ENCODE measurements at places on chromosomes 7 and 10.
A peak's percentile ranks its signal among the peaks of the same experiment; 100 is the strongest.

DNA sequence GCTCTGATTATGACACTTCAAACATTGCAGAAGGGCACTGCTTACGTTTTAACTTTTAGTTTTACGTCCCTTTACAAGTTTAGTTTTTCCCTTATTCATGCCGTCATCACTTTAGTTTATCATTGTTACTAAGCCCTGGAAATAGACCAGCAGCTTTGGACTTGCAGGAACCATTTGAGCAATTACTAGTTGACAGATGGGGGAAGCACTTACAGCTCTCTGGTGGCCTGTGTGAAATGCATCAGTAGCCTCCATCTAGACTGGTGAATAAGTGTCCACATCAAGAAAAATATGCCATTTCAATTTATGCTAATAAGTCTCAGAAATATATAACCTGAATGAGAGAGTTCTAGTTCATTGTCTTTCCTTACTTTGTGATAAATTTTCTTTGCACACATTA lies 194.9 kb upstream of the GRM3 start:
- no peak for DNase-seq

DNA sequence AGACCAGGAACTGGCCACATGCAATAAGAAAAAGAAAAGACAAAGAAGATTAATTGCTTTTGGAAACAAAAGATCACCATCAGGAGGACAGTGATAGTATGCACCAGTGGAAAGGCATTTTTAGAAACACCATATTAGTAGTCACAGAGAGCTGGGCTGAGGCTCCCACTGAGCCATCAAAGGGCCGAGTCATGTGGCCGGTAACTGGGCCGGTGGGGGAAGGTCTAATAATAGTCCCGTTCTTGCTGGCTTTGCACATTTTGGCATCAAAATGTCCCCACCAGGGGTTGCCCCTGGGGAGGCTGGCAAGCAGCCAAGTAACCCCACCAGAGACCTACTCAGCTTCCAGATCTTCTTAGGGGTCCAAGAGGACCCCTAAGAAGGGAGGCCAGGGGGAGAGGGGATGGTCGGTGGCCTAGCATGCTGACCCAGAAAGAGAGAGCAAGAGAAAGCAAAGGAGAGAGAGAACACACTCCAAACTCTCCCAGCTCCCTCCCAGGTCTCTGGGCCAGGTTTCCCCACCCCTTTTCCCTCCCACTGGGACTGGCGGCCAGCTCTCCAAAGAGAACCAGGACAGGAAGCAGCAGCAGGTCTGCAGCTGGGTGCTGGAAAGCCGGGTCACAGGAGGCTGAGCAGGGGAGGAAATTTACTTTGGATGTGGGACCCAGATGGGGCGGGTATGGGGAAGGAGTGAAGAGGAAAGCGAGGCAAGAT lies 70.2 kb upstream of the FGFR2 start:
- no peak for DNase-seq

- DNase-seq: no peak
Measured at GRCh38 chr10:119408969-119409371, 133.5 kb downstream of the RGS10 start.

DNA sequence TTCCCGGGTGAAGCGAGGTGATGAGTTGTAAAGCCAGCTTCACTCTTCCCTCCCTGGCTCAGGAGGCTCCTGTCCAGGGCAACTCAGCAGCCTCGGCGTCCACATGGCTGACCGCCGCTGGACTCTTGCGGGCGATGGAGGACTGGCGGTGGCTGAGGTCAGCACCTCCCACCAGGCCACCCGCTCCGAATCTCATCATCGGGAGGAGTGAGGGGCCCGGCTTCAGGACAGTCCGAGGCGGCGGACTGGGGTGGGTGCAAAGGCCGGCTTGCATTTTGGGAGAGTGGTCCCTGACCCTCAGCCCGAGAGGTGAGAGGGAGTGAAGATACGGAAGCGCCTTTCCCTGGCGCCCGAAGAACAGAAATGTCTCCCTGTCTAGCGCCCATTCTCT lies 759 bp downstream of the DNAJB12 start:
- DNase-seq: no peak

GRCh38 chr10:22372917-22373316 lies 27.6 kb downstream of the SPAG6 start:
- no peak for DNase-seq

DNA sequence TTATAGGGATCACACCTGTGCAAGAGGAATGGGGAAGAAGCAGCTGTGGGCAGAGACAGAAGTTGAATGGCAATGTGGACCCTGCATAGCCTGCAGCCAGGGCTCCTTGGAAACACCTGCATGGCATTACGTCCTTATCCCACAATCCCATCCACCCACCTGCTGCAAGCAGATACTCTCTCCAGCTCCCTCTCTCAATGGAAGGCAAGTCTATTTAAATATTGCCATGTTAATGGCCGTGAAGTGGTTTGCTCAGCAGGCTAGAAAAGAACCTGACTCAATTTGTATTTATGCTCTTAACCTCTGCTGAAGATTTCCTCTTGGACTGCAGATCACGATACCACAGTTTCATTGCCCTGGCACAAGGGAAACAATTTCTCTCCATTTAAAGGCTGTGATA lies 417.0 kb downstream of the TYW1 start:
- DNase-seq: no peak

- no peak for DNase-seq
Measured at GRCh38 chr10:28072573-28072972, 73.7 kb upstream of the ODAD2 start.

GRCh38 chr10:14396411-14397048 lies 65.8 kb upstream of the FRMD4A start:
- no peak for DNase-seq

DNA sequence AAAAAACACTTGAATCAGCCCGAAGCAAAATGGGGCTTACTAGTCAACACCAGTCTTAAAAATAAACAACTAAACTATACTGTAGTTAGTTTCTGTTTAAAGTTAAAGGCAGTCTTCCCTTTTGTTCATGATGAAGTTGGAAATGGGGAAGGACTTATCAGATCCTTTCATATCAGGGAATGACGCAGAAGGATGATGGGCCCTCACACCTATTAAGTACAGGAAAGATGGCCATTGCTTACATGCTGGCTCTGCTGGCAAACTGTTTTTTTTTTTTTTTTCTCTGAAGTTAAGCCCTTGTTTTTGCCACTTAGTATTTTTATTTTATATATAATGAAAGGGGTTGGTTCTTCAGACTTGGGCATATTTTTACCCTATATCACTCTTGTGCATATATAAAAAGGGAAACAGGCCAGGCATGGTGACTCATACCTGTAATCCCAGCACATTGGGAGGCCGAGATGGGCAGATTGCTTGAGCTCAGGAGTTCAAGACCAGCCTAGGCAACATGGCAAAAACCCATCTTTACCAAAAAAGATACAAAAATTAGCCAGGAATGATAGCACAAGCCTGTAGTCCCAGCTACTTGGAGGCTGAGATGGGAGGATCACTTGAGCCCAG lies 16.6 kb upstream of the NRBF2 start:
- no peak for DNase-seq

GRCh38 chr10:64773357-64773756 lies 1252.2 kb downstream of the REEP3 start:
- DNase-seq: no peak

DNA sequence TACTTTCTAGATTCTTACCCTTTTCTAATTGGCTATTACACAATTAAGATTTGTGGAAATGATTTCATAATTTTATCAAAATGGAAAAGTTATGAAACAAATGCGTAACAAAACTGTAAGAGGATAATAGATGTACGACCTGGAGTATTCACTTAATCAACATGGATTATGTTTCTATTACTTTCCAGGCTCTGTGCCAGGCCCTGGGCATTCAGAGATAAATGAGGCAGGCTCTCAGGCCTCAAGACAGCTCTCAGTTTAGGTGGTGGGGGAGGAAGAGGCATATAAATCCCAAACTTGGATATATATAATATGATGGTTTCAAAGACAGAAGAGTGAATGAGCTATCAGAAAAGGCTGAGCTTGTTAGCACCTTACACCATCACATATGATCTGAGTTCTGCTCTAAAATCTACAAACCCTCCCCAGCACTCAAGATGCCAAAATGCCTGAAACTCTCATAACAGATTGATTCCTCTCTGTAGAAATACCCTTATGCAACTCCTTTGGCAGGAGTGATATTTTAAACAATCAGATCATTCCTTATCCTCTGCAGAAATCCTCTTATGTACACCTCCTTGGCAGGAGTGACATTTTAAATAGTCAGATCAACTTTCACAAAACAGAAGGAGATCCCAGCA lies 42.5 kb downstream of the ACBD5 start:
- DNase-seq: no peak

DNA sequence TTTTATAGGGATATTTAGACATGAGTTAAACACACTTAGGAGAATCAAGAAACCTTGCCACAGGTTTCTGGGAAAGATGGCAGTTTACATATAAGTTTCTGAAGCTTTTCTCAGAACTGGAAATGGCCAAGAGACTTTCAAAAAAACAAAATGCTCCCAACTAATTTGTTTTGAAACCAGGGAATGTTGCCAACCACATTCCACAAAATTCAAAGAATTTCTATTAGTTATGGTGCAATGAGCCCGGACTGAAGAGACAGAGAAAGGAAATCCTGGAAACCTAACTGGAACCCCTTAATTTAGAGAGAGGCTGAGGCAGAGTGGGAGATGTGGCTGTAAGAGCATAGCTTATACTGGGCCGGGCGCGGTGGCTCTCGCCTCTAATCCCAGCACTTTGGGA lies 128.5 kb downstream of the PTEN start:
- DNase-seq: no peak

- no peak for DNase-seq
Measured at GRCh38 chr7:134165252-134165651, 38.1 kb downstream of the LRGUK start.

GRCh38 chr7:143435266-143435665 lies 8.0 kb upstream of the TAS2R60 start:
- no peak for DNase-seq

DNA sequence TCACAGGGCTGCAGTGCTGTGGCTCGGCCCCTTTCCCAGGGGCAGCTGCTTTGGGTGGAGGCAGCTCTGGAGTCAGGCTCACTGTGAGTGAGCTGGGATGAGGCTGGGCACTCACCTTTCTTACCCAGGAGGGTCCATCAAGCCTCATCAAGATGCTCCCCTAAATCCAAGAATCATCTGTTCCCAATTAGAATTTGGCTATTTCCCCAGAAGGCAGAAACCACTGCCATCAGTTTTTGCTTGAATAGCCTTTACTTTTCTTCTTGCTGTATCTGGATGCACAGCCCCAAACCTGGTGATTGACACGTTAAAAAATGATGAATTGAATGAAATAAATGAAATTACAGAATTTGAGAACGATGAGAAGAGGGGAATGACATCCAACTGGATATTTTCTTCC lies 74.3 kb upstream of the LYZL1 start:
- no peak for DNase-seq

- DNase-seq: no peak
Measured at GRCh38 chr7:115548756-115549155, 481.8 kb downstream of the TFEC start.

- DNase-seq: peak; percentile 17
Measured at GRCh38 chr10:6173203-6173602, 29.5 kb upstream of the PFKFB3 start.

- DNase-seq: no peak
Measured at GRCh38 chr7:125606671-125607070, 677.0 kb upstream of the POT1 start.

GRCh38 chr10:75599875-75600648 lies 168.6 kb downstream of the LRMDA start:
- no peak for DNase-seq

DNA sequence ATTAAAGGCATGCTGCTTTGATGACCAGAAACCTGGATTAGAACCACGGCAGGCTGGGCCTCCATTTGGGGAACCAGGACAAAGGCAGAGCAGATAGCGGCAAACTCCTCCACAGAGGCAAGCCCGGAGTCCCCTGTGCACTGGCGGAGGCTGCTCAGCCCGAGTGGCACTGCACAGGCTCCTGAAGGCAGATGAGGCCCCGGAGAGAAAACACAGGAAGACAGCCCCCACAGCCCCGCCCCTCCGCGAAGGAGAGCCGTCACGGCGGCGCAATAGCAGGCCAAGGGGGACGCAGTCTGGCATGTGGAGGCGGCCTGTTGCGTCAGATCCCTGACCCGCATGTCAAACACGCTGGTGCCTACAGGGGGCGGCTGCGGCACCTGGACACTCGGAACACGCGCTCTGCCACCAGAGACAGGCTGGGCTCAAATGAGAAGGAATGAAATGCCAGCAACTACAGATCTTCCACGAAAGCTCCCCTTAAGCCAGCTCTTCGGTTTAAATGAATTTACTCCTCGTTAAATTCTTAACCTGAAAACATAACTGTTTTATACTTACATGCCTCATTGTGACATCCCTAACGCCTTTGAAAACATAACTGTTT lies 128.5 kb downstream of the MAD1L1 start:
- peak; percentile 75 for DNase-seq

- no peak for DNase-seq
Measured at GRCh38 chr10:60260321-60260720, 129.4 kb downstream of the ANK3 start.

- DNase-seq: no peak
Measured at GRCh38 chr7:84949501-84949900, 237.4 kb downstream of the SEMA3D start.

DNA sequence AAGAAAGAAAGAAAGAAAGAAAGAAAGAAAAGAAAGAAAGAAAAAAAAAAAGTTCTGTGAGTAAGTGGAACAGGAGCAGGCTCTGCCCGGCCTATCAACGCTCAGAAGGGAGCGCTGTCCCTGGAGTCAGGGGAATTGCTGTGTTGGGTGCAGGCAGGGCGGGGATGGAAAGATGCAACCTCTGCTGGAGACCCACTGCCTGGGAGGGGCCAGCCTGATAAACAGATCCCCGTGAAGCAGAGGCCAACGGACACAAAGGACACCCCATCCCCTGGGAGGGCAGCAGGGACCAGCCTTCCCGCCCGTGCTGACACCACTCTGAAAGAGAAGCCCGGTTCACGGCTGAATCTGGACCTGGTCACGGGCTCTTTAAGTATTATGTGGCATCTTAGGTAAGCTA lies 54.5 kb downstream of the TCERG1L start:
- DNase-seq: no peak

GRCh38 chr10:11110539-11110938 lies 92.9 kb downstream of the CELF2 start:
- DNase-seq: no peak

Measured in stimulated activated CD4-positive, alpha-beta T cell treated with anti-CD3 and anti-CD28 coated beads, Interleukin-12 subunit alpha, Interleukin-12 subunit beta, amount 100 ng/mL, for 24 hours (primary cell).